ENCODE measurements at places on chromosomes 2 and 18. TPM values are rescaled to one million over a fixed set of nuclear protein-coding genes. Genes with fewer than 3 reads are reported as not detected.

Gene UGT1A8
- 0.24 TPM for total RNA-seq

Gene PIKFYVE
- total RNA-seq = 25.7 TPM

DNA sequence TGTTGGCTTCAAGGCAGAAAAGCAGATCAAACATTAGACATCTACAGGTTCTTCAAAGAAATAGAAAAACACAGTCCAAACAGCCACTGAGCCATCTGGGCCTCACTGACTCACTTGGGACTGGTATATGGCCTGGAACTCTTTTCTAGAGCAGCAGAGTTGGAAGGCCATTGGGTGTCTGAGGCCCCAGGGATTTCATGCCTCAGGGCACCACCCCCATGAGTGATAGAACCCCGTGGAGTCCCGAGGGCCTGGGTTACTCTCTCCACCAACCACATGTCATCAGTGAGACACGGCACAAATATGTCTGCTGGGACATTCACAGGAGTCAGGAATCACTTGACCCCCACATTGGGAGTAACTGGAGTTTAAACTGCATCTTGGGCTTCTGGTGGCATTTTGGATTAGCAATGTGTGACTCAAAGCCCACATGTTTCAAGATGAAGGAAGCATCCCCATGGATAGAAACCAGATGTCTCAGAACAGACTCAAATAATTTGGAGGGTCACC, 44.0 kb downstream of the CAPN13 start:
- no peak overlapping the region for H3K27ac ChIP-seq
- H3K4me1 ChIP-seq = no peaks in the 10 kb centered on the region
- no peak for DNase-seq
- H3K4me3 ChIP-seq = no peak overlapping the region

DNA sequence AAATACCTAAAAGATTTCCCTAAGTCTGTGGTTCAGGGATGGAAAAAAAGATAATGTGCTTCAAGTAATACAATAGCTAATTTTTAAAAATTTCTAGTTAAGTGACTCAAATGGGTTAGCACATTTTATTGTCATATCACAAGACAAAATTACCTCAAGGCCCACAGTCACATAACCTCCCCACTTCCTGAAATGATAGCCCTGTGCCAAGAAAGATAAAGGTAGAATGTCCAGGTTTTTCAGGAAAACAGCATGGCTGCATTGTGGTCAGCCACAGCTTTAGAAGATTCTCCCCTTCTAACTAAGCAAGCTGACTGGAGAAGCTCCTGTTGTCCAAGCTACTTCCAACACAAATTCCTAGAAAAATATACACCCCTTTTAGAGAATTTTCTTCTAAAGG, 127.1 kb upstream of the SLC35G4 start:
- no peak overlapping the region for H3K27ac ChIP-seq
- H3K4me3 ChIP-seq = no peak overlapping the region
- no peak for DNase-seq
- H3K4me1 ChIP-seq = peaks cover 10% of the 10 kb centered on the region
- no peaks in the 10 kb centered on the region for H3K36me3 ChIP-seq

GRCh38 chr2:676647-677055, 555 bp downstream of the TMEM18 start:
- peaks cover 17% of the 10 kb centered on the region for H3K4me1 ChIP-seq
- peak; percentile 95 for DNase-seq
- peaks cover 32% of the 10 kb centered on the region for H3K36me3 ChIP-seq
- H3K4me3 ChIP-seq = peak overlapping the region; percentile 81
- H3K27ac ChIP-seq = peak overlapping the region; percentile 80
- no peaks in the 10 kb centered on the region for H3K27me3 ChIP-seq

DNA sequence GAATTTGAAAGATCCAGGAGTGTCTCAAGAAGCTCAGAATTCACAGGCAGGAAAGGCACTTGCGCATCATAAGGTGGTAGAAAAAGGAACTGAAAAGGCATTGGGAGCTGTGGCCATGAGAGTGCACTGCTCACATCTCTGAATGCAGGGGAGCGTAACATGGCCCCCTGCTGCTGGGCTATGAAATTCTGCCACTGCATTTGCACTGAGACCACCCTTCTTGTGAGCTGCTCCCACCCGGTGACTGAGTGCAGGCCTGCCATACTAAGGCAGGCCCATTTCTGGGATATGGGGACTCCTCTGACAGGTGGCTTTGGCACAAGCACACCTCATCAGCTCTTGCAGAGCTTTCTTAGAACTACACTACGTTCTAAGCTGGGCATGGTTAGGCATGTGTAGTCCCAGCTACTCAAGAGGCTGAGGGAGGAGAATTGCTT, 25.3 kb upstream of the STARD7 start:
- H3K27me3 ChIP-seq = no peaks in the 10 kb centered on the region
- DNase-seq = no peak
- no peak overlapping the region for H3K27ac ChIP-seq
- H3K4me3 ChIP-seq = no peak overlapping the region

DNA sequence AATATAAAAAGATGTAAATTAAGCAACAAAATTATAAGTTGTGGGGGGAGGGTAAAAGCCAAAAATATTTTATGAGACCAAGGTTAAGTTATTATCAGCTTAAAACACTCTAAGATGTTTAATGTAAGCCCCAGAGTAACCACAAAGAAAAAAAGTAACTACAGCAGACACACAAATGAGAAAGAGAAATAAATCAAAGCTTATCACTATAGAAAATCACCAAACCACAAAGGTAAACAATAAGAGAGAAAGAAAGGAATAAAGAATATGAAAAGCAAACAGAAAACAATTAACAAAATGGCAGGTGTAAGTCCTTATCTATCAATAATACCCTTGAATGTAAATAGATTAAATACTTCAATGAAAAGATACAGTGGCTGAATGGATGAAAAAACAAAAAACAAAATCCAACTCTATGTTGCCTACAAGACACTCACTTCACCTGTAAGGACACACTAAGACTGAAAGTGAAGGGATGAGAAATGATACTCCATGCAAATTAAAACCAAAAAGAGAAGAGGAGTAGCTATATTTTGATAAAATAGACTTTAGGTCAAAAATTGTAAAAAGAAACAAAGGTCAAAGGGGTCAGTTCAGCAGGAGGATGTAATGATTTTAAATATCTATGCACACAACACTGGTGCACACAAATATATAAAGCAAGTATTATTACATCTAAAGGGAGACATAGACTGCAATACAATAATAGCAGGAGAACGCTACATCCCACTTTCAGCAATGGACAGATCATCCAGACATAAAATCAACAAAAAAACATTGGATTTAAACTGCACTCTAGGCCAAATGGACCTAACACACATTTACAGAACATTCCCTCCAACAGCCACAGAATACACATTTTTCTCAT, 80.7 kb downstream of the PTPN2 start:
- no peak overlapping the region for H3K4me3 ChIP-seq
- H3K4me1 ChIP-seq = no peaks in the 10 kb centered on the region
- H3K36me3 ChIP-seq = peaks cover 51% of the 10 kb centered on the region
- H3K27ac ChIP-seq = no peak overlapping the region

- no peaks in the 10 kb centered on the region for H3K27me3 ChIP-seq
- peaks cover 8% of the 10 kb centered on the region for H3K4me1 ChIP-seq
- DNase-seq = no peak
- no peaks in the 10 kb centered on the region for H3K36me3 ChIP-seq
- peak overlapping the region; percentile 25 for H3K27ac ChIP-seq
- no peak overlapping the region for H3K4me3 ChIP-seq
These were observed 257.7 kb downstream of the PTGR3 start for GRCh38 chr18:74951165-74951760.

Data from thymus (tissue), 14 donors.